ENCODE measurements at places on chromosomes 5 and 9. TPM values are rescaled to one million over a fixed set of nuclear protein-coding genes. Genes with fewer than 3 reads are reported as not detected.

Gene LECT2
- total RNA-seq = not detected

Gene PCDHB2
- total RNA-seq = 3.9 TPM

Gene GPX3
- total RNA-seq = 19.0 TPM

Gene SV2C
- not detected for total RNA-seq

Gene GDA
- total RNA-seq = 1.2 TPM

Gene SMIM3
- total RNA-seq = 13.1 TPM

Gene ASPN
- total RNA-seq = not detected

Gene HIGD2A
- total RNA-seq = 253 TPM

Gene PCDHA12
- total RNA-seq = 3.2 TPM

Gene C6
- not detected for total RNA-seq

Gene PDE6A
- total RNA-seq = 0.24 TPM

Gene MLANA
- not detected for total RNA-seq

Gene PHF24
- 0.14 TPM for total RNA-seq

Gene FOXI1
- not detected for total RNA-seq

Gene ARL14EPL
- total RNA-seq = 0.43 TPM

Gene FAM169A
- 7.0 TPM for total RNA-seq
